Effector CD4-positive, alpha-beta T cell (primary cell): ENCODE measurements at places on chromosomes 7 and 10.

DNA sequence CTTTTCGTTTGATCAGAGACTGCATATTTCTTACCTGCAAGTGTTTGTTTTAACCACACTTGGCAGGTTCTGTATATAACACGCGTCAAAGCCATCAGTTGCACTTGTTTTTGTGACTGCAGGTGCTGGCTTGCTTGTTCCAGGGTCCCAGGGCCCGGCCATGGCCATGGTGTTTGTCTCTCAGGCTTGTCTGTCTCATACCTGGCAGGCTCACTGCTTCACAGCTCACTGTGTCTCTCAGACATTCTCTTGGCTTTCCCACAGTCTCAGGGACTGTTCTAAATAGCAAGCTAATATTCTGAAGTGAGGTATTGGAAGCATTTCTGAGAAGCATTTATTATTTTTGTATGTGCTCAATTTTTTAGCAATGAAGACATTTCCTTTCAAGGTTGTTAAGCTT lies 46.9 kb downstream of the GPR141 start:
- DNase-seq: no peak

DNA sequence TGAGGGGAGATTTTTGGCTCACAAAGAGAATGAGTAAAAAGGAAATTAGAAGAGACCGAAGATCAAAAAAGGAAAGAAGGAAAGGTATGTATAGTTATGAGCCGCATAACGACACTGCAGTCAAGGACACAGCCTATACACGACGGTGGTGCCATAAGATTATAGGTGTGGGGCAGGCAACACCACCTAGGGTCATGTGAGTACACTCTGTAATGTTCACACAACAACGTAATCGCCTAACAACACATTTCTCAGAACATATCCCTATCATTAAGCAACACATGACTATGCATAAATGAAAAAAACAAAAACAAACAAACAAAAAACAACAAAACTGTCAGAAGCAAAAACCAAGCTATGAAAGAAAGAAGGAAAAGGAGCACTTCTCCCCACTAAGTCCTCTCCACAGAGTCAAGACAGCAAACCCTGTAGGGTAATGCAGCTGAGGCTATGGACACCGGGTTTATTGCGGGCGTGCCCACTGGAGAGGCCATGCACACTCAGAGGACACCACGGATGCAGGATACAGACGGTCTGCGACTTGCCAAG lies 45.1 kb downstream of the PIP4K2A start:
- DNase-seq: no peak

DNA sequence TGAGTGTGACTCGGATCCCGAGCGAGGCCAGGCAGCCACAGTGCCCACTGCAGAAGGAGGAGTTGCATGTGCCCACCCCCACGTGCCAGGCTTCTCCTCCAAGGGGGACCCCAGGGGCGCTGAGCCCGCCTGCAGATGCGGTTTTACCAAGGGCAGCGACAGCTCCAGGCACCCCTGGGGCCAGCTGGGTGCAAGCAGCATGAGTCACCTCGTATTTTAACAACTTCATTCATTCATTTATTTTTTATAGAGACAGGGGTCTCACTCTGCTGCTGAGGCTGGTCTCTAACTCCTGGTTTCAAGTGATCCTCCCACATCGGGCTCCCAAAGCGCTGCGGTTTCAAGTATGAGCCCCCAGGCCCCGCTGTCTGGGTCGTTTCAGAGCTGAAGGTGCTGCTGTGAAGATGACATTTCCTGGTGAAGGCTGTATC lies 1.3 kb upstream of the FOXL3 start:
- DNase-seq: no peak

DNA sequence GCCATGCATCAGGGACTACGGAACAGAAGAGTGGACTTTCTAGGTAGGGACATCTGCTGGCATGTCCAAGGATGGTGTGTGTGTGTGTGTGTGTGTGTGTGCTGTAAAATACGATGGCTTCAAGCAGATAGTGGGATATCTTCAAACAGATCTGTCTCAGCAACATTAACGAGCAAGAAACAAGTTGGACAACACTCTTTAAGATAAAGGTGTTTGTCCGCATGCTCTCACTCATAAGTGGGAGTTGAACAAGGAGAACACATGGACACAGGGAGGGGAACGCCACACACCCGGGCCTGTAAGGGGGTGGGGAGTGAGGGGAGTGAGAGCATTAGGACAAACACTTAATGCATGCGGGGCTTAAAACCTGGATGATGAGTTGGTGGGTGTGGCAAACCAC lies 89.8 kb upstream of the AKR1E2 start:
- DNase-seq: no peak

- no peak for DNase-seq
Observed at GRCh38 chr7:154789404-154789803, 213.5 kb downstream of the PAXIP1 start.

- DNase-seq: no peak
Observed at GRCh38 chr7:44974549-44974948, 4.3 kb downstream of the MYO1G start.

DNA sequence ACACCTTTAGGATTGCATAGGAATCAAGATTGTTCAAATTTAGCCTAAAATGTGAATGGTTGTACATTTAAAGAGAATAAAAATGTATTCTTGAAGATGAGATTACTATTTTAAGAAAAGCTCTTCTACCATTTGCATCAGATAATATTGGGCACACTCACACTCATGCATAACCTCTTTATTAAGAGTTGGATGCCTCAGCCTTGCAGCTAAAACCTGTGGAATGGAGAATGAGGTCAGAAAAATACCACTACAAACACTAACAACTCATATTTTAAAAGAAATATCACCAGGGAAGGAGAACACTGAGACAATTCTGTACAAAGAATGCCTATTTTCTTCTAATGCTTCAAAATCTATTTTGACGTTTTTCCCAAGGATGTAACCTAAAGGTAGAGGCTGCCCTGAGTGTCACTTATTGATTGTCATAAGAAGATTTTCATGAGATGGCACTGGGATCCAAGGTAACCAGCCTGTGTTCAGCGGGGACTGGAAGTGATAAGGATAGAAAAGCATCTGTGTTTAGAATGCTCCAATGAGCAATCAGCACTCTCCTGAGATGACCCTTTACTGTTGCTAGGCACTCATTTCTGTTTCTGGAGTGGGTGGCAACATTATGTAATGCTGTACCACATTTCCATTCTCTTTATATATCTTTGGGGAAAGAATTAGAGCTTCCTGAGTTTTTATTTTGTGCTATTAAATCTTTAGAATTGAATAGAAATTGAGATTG lies 26.6 kb downstream of the REEP3 start:
- DNase-seq: no peak

DNA sequence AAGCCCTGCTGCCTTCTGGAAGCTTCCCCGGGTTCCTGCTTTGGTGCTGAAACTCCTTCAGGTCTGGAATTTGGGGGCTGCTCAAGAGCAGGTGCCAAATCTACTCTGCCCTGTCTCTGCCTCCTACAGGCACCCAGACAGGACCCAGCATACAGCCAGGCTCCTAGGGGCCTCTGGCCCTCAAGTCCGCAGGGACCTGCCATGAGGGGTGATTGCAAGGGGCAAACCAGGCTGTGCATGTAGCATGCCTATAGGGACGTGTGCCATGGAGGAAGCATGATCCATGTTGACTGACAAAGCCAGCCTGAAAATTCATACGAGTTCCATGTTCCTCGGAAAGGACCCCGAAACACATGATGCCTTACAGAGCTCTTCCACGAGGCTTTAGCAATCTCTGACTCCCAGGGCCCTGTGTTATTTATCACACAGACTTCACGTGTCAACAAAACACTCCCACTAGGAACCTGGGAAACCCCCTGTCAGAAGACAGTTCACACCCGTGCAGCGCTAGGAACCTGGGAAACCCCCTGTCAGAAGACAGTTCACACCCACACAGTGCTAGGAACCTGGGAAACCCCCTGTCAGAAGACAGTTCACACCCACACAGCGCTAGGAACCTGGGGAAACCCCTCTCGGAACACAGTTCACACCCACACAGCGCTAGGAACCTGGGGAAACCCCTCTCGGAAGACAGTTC lies 75.3 kb upstream of the DNAAF5 start:
- DNase-seq: no peak

- no peak for DNase-seq
Observed at GRCh38 chr10:106652279-106652678, 512.2 kb downstream of the SORCS1 start.

DNA sequence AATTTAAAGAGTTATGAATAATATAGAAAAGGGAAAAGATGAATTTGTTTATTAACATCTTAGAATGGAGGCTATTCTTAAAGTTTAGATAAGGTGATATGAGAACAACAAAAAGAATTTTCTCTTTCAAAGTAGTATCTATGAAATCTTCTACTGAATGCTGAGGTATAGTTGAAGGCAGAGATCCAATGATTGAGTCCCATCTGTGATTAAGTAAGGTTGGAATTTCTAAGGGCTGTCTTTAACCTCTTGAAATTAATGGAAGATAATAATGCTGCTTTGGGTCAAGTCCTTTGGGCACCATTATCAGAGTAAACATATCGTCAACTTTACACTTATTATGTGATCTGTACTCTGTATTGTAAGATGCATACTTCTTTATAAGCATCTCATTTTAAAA lies 307.9 kb downstream of the PRKG1 start:
- DNase-seq: no peak

GRCh38 chr7:11492307-11492706 lies 339.7 kb downstream of the THSD7A start:
- no peak for DNase-seq

GRCh38 chr7:28061824-28062196 lies 118.8 kb downstream of the JAZF1 start:
- no peak for DNase-seq

- no peak for DNase-seq
Observed at GRCh38 chr7:101273206-101273605, 28.3 kb upstream of the FIS1 start.

- DNase-seq: no peak
Observed at GRCh38 chr7:103524042-103524907, 78.3 kb upstream of the SLC26A5 start.

DNA sequence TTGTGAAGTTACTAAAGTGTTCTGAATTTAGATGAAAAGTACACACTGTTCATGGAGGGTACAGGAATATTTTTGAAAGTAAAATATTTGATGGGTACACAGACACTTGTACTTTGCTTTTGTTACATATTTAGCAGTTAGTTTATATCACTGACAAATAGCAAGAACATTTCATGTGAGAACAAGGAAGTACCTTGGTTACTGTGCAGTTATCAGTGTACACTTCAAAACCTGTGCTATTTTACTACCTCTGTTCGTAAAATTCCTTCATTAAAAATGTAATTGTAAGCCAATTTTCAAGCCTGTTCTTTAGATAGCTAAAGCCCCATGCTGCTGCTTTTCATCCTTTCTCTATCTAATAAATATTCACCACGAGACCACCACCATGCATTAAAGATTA lies 39.8 kb upstream of the WASL start:
- DNase-seq: no peak

- no peak for DNase-seq
Observed at GRCh38 chr7:18679261-18679660, 183.7 kb downstream of the HDAC9 start.

DNA sequence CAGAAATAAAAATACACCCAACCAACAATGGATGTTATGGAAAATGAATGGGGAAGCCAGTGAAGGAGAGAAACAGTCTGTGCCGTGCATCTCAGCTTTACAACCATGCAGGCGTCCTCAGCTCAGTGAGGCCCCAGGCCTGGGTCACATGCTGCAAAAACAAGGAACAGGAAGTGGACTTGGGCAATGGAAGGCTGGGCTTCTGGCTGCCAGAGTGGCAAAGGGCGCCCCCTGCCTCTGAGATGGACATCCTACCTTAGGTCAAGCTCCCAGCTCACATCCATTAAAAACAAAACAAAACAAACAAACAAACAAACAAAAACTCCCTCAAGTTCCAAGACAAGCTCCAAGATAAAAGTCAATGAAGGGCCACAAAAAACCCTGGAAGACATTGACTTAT lies 54.7 kb upstream of the AFAP1L2 start:
- DNase-seq: no peak

DNA sequence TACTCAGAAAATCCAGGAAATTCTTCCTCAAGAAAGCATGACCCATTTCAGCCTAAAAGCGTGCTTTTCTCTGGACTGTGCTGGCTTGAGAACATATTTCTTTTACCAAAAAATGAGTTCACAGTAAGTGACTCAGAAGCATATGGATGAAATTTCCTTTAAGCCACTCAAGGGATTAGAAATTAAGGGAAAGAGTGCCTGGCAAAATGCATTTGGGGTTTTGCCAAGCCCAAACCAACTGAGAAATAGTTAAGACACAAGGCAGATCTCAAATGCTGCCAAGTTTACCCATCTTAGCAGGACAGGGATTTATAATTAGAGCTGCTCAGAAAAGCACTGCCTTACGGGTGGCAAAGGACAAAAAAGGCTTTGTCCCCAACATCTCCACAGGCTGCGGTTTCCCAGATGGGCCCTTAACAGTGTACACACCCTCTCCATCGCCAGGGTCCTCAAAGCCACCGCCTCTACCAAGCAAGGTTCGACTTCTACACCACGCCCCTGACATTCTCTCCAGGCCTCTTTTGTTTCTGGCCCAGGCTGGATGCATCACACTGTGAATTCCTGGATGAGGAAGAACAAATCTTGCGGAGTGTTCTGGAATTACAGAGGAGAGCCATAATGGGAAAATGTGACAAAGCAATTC lies 30.1 kb upstream of the CDHR3 start:
- DNase-seq: no peak

DNA sequence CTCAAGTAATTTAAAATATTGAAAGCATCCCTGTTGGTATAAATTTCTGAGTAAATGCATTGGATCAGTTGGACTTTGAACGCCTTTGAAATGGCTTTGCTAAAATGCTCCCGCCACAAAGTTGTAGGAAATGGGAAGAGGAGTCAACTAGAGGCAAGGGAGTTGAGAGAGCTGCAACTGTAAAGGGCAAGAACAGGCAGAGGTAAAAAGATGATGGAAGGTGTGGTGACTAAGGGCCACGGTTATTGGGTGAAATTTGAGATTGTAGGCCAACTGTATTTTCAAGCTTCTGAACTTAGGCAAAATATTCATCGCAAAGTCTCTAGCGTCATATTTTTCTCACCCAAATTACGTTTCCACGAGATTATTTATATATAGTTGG lies 595 bp upstream of the SUMF2 start:
- no peak for DNase-seq

DNA sequence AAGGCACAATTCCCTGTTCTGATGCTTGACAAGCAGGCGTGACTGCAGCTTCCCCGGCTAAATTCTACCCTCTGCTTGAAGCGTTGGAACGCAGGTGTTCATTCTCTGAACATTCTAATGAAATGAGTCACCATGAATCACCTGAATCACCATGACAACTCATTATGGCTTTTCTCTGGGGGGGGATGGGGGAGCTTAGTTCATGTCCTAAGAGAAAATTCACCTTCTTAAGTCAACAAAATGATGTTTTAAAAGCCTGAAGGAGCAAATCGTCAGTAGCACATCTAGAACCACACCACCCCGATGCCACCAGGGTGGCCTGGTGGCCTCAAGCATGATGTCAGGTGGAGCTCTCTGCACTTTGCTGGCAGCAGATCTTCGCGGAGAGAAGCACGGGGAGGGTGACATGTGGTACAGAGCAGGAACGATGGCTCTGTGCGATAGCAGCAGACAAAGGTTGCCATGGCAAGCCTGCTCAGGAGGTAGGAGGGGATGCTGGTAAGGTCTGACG lies 33.7 kb downstream of the DDC start:
- DNase-seq: no peak
